ENCODE measurements at places on chromosomes 3 and 15.

GRCh38 chr15:100995471-100996430 lies 76.6 kb downstream of the LRRK1 start:
- no peak for DNase-seq

- DNase-seq, result no peak
These were observed 272.2 kb downstream of the ADAMTSL3 start for GRCh38 chr15:83926116-83926515.

- DNase-seq, result no peak
These were observed 341.0 kb upstream of the RASGRP1 start for GRCh38 chr15:38905632-38906031.

GRCh38 chr15:36106640-36107335 lies 472.6 kb upstream of the CDIN1 start:
- DNase-seq, result no peak

Measured in GM06990 (cell line).